ENCODE measurements at places on chromosomes 2 and 18.

DNA sequence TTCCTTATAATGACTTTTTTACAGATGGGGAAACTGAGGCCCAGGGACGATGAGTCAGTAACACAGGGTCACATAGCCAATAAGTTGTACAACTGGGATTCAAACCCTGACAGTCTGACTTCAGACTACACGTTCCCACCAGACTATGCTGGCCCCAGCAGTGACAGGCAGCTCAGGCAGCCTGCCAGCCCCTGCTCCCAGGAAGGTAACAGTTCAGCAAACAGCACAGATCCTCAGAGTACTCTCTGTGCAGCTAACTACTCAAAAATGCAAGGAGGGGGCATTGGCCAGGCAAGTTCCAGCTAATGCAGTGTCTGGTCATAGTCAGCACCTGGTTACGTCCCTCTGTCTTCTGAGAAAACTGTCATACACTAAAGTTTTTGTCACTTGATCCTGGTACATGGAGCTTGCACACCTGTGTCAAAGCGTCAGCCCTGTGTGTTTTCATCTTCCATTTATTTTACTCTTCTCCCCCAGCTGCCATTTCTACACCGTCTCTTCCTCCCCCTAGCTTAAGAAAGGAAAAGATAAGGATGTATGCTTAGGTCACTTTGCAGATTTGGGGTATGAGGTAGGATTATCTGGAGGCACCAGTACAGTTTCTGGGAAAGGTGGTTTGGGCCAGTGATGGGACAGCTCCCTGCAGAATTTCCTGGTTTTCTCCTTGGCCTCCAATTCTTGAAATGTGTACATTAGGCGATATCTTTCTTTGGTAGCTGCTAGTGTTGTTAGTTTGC is 4.5 kb downstream of the SMARCAL1 start:
- DNase-seq: no peak

GRCh38 chr2:20232837-20233207 is 7.9 kb upstream of the SDC1 start:
- no peak for DNase-seq

DNA sequence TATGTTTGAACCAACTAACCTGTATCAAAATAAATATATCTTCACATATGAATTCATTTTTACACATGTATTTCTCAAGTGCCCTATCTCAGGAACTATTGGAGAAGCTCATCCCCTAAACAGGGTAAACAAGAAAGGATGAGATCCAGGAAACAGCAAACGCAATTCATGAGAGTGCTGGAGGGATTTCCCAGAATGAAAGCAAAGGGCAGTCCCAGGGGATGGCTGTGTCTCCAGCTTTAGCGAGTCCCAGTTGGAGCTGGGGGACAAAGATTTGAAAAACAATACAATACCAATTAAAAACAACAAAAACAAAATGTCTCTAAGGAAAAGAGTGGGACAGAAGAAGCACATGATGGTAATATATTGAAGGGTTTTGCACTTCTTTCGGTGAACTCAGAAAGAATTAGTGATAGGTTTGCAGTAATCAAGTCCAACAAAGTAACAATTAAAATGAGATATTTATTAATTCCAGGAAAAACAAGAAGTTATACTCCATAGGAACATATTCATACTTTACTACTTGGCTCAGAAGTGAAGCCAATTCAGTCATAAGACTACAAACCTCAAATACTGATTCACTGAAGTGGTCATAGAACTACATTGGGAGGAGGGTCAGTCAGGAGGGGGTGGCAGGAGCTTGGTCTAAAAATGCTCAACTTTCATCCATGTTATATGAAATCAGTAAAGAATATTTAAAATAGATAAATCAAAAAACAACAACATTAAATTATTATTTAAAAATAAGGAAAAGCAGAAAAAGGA is 73.1 kb upstream of the PDE1A start:
- DNase-seq: no peak

- DNase-seq: no peak
Observed at GRCh38 chr18:53935803-53936202, 288.7 kb downstream of the MBD2 start.

GRCh38 chr2:229027353-229028105 is 243.6 kb downstream of the PID1 start:
- no peak for DNase-seq

DNA sequence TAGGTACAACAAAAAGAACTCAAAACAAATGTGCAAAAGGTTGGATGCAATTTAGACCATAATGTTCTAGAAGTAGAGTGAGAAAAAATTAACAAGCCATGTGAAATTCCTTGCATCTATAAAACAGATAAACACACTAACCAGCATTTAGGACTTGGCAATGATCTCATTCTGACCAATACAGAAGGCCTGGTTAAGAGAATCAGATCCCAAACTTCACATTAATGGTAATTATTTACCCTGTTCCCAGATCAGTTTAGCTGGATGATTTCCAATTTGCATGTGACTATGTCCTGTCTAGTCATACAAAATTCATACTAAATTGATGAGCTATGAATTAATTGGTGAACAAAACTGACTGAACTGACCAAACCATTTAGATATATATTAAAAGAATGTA is 98.4 kb upstream of the FIGN start:
- DNase-seq: no peak

- DNase-seq: no peak
Observed at GRCh38 chr2:128327180-128327964, 8.7 kb upstream of the HS6ST1 start.

GRCh38 chr18:58491773-58492752 is 136.8 kb downstream of the ALPK2 start:
- DNase-seq: no peak

GRCh38 chr18:25832001-25832604 is 258.3 kb downstream of the SS18 start:
- no peak for DNase-seq

GRCh38 chr18:11500153-11501122 is 109.0 kb upstream of the SLC35G4 start:
- DNase-seq: no peak

DNA sequence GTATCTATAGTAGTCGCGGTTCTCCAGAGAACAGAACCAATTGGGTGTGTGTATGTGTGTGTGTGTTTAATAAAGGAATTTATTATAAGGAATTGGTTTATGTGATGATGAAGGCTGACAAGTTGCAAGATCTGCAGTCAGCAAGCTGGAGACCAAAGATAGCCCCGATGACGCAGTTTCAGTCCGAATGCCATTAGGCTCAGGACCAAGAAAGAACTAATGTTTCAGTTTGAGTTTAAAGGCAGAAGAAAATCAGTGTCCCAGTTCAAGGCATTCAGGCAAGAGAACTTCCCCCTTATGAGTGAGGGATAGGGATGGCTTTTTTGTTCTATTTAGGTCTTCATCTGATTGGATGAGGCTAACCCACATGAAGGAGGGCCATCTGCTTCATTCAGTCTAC is 221.6 kb downstream of the HNMT start:
- no peak for DNase-seq

GRCh38 chr2:25537526-25537925 is 135.9 kb downstream of the DTNB start:
- no peak for DNase-seq

DNA sequence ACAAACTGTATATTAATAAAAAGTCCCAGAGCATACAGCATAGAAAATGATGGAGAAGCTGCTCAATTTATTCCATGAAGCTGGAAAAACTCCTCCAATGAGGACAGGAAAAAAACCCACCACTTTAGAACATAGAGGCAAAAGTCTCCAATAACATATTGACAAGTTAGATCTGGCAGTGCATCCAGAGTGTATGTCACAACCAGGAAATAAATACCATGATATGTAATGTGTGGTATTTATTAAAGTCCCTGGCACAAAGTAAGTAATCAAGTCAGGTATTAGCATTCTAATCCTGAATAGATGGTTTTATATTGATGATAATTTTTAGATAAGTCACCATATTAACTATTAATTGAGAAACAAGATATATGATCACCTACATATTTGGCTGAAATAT is 427.3 kb upstream of the HS6ST1 start:
- no peak for DNase-seq

GRCh38 chr2:157420771-157421323 is 23.0 kb downstream of the CYTIP start:
- no peak for DNase-seq

DNA sequence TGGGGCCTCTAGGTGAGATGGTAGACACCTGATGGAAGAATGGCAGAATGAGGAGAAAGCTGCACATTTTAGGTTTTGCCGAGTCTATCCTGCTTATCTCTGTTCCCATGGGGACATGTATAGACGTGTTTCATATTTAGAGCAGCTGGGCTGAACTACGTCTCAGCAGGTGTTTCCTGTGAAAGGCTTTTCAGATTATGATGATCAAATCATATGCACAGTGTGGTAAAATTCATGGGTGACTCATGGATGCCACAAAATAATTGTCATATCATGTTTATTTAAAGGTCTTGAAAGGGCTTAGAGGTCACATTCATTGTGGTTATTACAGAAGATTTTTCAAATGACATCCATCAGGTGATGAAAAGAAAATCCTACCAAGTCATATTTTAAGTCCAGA is 90.5 kb downstream of the ICOS start:
- DNase-seq: no peak

DNA sequence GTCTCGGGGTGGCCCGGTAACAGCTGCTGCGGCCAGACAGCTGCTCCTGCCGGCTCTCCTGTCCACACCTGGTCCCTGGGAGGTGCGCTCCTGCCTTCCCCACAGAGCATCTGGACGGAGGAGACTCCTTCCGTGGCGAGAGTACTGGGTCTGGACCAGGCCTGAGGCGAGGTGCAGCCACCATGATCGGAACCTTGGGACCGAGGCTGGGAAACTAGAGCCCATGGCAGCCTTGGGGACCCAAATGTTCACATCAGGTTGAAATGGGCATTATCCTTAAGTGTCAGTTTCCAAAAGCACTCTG is 628 bp downstream of the GIGYF2 start:
- no peak for DNase-seq

GRCh38 chr2:75705921-75706320 is 4.8 kb downstream of the GCFC2 start:
- DNase-seq: no peak

DNA sequence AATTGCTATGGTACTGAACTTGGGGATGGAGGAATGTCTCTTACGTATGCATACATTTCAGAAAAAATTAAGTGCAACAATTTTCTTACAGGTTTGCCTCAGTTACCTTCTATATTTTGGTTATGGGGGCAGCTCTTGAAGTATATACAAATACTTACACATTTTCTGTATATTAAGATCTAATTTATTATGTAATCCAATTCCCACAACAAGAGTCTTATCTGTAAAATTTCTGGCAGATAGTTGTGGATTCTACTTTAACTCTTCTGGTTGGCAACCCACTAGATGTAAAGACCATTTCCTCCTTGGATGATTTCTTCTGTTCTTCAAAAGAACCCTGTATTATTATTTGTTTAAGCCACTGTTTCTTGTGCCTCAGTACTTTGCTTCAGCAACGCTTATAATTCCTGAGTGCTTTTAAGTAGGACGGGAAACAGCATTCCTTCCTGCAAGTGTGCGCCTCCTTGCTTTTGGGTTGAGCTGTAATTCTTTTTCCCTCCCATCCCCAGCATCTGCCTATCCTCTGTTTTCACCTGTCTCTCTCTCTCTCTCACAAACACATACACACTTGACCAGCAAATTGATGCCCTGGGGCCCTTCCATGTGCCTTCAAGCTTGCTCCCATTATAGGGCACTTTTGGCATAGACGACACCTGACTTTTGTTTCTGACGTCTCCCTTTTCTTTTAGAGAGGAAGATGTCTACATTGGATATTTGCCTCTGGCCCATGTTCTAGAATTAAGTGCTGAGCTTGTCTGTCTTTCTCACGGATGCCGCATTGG is 61.4 kb downstream of the ACSL3 start:
- no peak for DNase-seq

- no peak for DNase-seq
Observed at GRCh38 chr2:132904142-132904842, 234.3 kb upstream of the LYPD1 start.

- no peak for DNase-seq
Observed at GRCh38 chr2:178756343-178756742, 50.9 kb downstream of the TTN start.

- DNase-seq: no peak
Observed at GRCh38 chr2:63257473-63257872, 206.8 kb downstream of the OTX1 start.

DNA sequence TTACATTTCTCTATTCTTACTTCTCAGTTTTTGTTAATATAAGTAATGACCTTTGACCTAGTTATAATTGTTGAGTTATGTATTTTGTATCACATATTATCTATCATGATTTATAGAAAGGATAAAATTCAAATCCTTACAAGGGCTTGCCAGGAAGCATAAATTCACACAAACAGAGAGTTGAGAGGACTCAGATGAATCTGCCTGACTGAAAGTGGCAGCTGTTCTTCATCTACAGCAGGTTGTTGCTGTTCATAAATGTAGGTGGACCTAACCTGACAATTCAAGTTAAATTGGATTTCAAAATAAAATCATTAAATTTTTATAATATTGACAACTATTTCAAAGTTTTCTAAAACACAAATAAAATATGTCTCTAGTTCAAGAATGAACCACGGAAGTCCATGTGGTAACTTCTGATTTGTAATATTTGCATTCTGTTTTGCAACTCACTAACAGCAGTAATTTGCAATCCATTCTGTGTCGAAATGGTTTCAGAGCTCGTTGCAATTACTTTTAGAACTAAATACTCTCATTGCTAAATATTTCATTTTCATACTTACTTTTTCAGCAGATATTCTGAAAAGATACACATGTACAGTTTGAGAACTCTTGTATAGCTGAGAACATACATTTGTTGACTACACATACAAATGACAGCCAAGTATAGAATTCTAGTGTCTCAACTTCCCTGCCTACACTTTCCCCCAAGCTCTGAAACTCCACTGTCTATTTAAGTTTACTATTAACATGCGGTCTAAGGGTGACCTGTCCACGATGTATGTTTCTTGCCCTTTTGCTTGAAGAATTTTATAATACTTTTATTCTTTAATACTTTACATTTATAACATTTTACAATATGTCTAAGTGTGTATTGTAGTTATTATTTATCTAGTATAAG is 25.7 kb downstream of the SCN7A start:
- DNase-seq: no peak

DNA sequence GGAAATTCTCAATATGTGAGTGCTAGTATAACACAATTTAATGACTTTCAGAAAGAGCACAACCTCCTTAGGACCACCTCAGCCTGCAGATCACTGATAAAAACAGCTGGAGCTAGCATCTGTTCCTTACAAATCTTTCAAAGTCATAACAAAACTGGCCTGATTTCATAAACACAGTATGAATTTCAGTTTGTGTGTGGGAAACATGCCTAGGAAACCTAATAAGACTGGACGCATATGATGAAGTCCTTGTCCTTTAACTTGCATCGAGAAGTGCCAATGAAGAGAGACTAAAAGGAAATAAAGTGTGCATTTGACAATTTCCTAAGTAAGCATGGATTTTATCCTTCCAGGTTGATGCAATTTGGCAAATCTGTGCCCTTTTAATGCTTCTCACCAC is 74.1 kb upstream of the KLHL14 start:
- no peak for DNase-seq

DNA sequence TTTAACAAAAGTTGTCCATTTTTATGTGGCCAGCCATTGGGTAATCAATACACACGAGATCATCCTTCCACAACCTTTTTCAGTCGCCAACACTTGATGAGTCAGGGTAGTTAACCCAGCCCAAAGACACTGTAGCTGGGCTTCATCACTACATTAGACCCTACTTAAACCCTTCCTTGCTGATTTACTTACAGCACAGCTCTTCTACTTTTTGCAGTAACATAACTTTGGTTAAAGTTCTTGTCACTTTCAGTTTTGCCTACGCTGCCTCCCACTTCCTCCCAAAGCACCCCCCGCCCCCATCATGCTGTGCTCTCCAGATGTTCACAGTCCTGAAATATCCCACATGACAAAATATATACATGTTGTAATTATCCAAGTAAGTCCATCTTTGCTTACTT is 103.6 kb downstream of the CDK15 start:
- DNase-seq: no peak
